ENCODE measurements at places on chromosomes 4 and X. TPM values are rescaled to one million over a fixed set of nuclear protein-coding genes. Genes with fewer than 3 reads are reported as not detected.

The ERVMER34-1 gene
- not detected for total RNA-seq

The SPON2 gene
- total RNA-seq: 3.8 TPM

GRCh38 chr4:148477276-148477675 lies 35.1 kb upstream of the NR3C2 start:
- no peak overlapping the region for H3K27ac ChIP-seq
- no peaks in the 10 kb centered on the region for H3K27me3 ChIP-seq
- H3K4me3 ChIP-seq: no peak overlapping the region
- H3K4me1 ChIP-seq: no peaks in the 10 kb centered on the region

DNA sequence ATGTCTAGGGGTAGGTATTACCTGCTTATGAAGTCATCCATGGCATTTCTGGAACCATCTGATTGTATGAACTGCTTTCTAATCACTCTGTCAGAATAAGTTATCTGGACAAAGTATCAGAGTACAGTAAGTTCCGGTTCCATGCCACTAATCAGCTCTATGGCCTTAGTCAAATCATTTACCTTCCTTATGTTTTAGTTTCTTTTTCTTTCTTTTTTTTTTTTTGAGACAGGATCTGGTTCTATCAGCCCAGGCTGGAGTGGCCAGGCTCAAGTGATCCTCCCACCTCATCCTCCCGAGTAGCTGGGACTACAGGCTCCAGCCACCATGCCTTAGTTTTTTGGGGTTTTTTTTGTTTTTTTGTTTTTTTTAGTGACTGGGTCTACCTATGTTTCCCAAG lies 11.5 kb downstream of the XIAP start:
- no peak overlapping the region for H3K27ac ChIP-seq
- no peak overlapping the region for H3K4me3 ChIP-seq
- no peaks in the 10 kb centered on the region for H3K36me3 ChIP-seq

DNA sequence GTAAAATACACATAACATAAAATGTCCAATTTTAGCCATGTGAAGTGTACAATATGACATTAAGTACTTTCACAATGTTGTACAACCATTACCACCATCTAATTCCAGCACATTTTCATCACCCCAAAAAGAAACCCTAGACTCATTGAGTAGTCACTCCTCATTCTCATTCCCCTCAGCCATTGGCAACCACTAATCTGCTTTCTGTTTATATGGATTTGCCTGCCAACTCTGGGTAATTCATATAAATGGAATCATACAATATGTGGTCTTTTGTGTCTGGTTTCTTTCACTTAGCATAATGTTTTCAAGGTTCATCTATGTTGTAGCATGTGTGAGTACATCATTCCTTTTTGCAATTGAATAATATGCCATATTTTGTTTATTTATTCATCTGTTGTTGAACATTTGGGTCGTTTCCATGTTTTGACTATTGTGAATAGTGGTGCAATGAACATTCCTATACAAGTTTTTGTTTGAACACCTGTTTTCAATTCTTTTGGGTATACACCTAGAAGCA lies 43.0 kb downstream of the EIF2S3 start:
- no peak overlapping the region for H3K4me3 ChIP-seq
- no peaks in the 10 kb centered on the region for H3K27me3 ChIP-seq
- DNase-seq: no peak
- no peaks in the 10 kb centered on the region for H3K36me3 ChIP-seq
- H3K4me1 ChIP-seq: no peaks in the 10 kb centered on the region

DNA sequence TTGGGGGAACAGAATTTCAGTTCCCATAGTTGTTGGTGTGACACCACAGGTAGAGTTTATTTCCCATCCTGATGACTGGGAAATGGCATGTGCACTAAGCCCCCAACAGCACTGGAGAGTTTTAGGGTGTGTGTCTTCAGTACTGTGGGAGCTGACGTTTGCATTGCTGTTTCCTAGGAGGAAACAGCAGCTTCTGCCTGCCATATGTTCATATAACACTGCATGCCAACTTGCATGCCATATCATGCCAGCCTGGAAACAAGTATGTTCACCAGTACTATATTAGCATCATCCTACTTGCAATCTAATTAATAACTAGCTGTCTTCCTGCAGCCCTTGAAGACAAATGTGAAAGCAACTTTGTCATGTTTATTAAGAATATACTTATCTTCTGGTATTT lies 58.2 kb downstream of the NAA11 start:
- no peaks in the 10 kb centered on the region for H3K4me1 ChIP-seq
- no peaks in the 10 kb centered on the region for H3K36me3 ChIP-seq
- no peak overlapping the region for H3K27ac ChIP-seq
- no peaks in the 10 kb centered on the region for H3K27me3 ChIP-seq
- no peak overlapping the region for H3K4me3 ChIP-seq
- DNase-seq: no peak

DNA sequence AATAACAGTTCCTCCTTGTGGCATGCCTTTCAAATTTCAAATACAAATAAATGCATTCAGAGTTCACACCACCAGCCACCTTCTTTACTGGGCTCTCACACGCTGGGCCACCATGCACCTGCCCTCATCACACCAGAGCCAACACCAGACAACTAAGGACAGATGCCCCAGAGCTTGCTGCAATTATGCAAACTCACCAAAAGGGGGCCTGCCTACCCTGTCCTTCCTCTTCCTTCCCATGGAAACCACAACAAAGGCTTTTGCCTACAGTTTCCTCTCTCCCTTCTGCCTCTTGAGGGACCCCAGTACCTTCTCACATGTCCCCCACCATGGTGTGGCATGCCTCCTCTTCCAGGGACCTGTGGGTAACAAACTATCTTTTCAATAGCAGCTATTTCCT lies 1333.9 kb upstream of the TENM3 start:
- H3K4me1 ChIP-seq: no peaks in the 10 kb centered on the region
- no peaks in the 10 kb centered on the region for H3K36me3 ChIP-seq
- H3K27ac ChIP-seq: no peak overlapping the region
- no peak overlapping the region for H3K4me3 ChIP-seq
- H3K27me3 ChIP-seq: no peaks in the 10 kb centered on the region
- DNase-seq: no peak

DNA sequence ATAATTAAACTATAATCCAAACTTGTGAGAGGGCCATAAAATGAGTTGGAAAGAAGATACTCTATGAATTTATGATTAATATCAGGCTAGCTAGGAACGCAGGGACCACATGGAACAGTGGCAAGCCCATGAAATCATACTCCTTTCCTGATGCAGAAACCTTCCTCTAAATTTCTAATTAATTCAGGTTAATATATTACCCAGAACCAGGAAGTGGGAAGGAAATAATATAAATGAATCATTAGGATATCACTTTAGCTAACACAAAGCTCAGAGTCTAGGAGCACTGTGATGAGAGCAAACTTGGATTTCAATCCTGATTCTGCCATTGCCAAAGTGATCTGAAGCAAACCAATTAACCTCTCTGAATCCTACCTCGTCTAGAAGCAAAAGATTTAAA lies 68.0 kb downstream of the IQCM start:
- no peak overlapping the region for H3K27ac ChIP-seq
- no peak for DNase-seq
- H3K27me3 ChIP-seq: no peaks in the 10 kb centered on the region
- H3K36me3 ChIP-seq: no peaks in the 10 kb centered on the region
- H3K4me3 ChIP-seq: no peak overlapping the region
- H3K4me1 ChIP-seq: no peaks in the 10 kb centered on the region

GRCh38 chr4:120354381-120354780 lies 287.7 kb upstream of the MAD2L1 start:
- no peak for DNase-seq
- no peaks in the 10 kb centered on the region for H3K4me1 ChIP-seq
- no peaks in the 10 kb centered on the region for H3K36me3 ChIP-seq
- H3K27ac ChIP-seq: no peak overlapping the region
- H3K4me3 ChIP-seq: no peak overlapping the region

DNA sequence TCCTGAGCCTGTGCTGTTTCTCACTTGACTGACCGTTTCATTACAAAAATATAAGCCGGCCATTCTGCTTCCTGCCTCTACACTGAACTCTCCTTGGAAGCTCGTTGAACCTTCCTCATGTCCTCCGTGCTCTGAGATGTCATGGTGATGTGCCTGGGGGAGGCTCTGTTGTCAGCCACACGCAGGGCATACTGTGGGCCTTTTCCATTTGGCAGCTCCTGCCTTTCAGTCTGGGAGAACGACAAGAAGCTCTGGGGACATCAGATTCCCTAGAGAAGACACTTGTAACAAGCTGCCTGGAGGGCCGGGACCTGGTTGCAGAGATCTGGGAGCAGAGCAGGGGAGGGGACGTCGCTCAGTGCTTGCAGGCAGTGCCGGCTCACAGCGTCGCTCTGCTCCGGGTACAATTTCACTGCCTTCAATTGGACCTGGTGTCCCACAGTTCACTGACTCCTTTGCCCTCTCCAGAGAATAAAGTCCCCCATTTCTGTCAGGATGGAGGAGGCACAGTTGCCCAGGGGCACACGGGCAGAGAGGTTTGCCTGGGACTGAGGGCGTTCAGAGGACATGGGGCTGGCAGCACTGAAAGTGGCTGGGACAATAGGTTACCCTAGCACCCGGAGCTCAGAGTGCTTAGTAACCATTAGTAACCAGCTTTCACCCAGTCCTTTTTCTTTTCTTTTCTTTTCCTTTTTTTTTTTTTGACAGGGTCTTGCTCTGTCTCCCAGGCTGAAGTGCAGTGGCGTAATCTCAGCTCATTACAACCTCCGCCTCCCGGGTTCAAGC lies 19.1 kb upstream of the MECP2 start:
- no peak for DNase-seq
- no peaks in the 10 kb centered on the region for H3K4me1 ChIP-seq
- no peak overlapping the region for H3K27ac ChIP-seq
- H3K36me3 ChIP-seq: no peaks in the 10 kb centered on the region

GRCh38 chr4:89293299-89293698 lies 14.3 kb downstream of the GPRIN3 start:
- no peaks in the 10 kb centered on the region for H3K36me3 ChIP-seq
- H3K4me3 ChIP-seq: no peak overlapping the region
- no peak overlapping the region for H3K27ac ChIP-seq
- peaks cover 4% of the 10 kb centered on the region for H3K27me3 ChIP-seq
- DNase-seq: no peak
- H3K4me1 ChIP-seq: peaks cover 47% of the 10 kb centered on the region

- H3K4me1 ChIP-seq: no peaks in the 10 kb centered on the region
- DNase-seq: no peak
- H3K4me3 ChIP-seq: no peak overlapping the region
- no peaks in the 10 kb centered on the region for H3K36me3 ChIP-seq
- H3K27ac ChIP-seq: no peak overlapping the region
Observed at GRCh38 chr4:72489267-72489666, 79.8 kb downstream of the ADAMTS3 start.

- peak; percentile 45 for DNase-seq
- no peaks in the 10 kb centered on the region for H3K27me3 ChIP-seq
- peaks cover 17% of the 10 kb centered on the region for H3K4me1 ChIP-seq
- peak overlapping the region; percentile 12 for H3K27ac ChIP-seq
- H3K4me3 ChIP-seq: peak overlapping the region; percentile 15
Observed at GRCh38 chr4:3257556-3258482, 8.9 kb downstream of the MSANTD1 start.

- H3K27ac ChIP-seq: no peak overlapping the region
- H3K27me3 ChIP-seq: no peaks in the 10 kb centered on the region
- no peaks in the 10 kb centered on the region for H3K36me3 ChIP-seq
Observed at GRCh38 chr4:21192367-21192766, 492.1 kb downstream of the PACRGL start.

- H3K4me3 ChIP-seq: no peak overlapping the region
- no peak for DNase-seq
- no peak overlapping the region for H3K27ac ChIP-seq
- H3K27me3 ChIP-seq: no peaks in the 10 kb centered on the region
Observed at GRCh38 chr4:142883040-142883832, 37.1 kb upstream of the INPP4B start.

GRCh38 chr4:136036744-136037143 lies 1495.5 kb downstream of the PCDH18 start:
- H3K36me3 ChIP-seq: no peaks in the 10 kb centered on the region
- H3K4me1 ChIP-seq: no peaks in the 10 kb centered on the region
- no peak overlapping the region for H3K27ac ChIP-seq
- no peak for DNase-seq
- no peaks in the 10 kb centered on the region for H3K27me3 ChIP-seq
- H3K4me3 ChIP-seq: no peak overlapping the region
